ENCODE measurements at places on chromosomes 4 and X. TPM values are rescaled to one million over a fixed set of nuclear protein-coding genes. Genes with fewer than 3 reads are reported as not detected.
A peak's percentile ranks its signal among the peaks of the same experiment; 100 is the strongest.

Gene TNIP2
- 50.8 TPM for polyA plus RNA-seq

Gene DSPP
- polyA plus RNA-seq = not detected

Gene ETDA
- not detected for polyA plus RNA-seq

Gene FMR1
- polyA plus RNA-seq = 21.7 TPM

Gene COQ2
- 6.3 TPM for polyA plus RNA-seq

Gene SAGE1
- not detected for polyA plus RNA-seq

GRCh38 chr4:84691170-84691691 lies 108.3 kb downstream of the CDS1 start:
- DNase-seq = no peak
- no peak overlapping the region for H3K4me3 ChIP-seq
- no peaks in the 10 kb centered on the region for H3K27me3 ChIP-seq
- no peak overlapping the region for H3K27ac ChIP-seq
- no peaks in the 10 kb centered on the region for H3K4me1 ChIP-seq
- peaks cover 41% of the 10 kb centered on the region for H3K36me3 ChIP-seq

- H3K27me3 ChIP-seq = no peaks in the 10 kb centered on the region
- no peak overlapping the region for H3K27ac ChIP-seq
- no peak for DNase-seq
- H3K4me3 ChIP-seq = no peak overlapping the region
- H3K4me1 ChIP-seq = peaks cover 5% of the 10 kb centered on the region
These were observed 99.0 kb downstream of the AREG start for GRCh38 chr4:74543983-74544382.

DNA sequence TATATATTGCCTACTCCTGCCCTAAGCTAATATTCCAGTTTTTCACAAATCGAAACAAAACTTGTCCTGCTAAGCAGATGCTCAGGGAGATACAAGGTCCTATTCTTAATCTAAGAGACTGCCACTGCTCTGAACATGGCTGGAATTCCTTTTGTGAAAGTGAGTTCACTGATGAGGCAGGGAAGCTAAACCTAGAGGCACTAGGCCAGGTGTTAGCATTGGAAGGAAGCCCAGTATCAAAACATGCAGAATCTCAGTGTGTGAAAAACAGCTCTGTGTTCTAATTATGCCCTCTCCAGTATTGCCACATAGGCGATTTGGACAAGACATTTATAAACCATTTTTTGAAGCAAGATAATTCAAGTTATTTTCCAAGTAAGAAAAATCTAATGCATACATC lies 47.6 kb downstream of the ABCG2 start:
- no peaks in the 10 kb centered on the region for H3K27me3 ChIP-seq
- no peaks in the 10 kb centered on the region for H3K4me1 ChIP-seq
- peak overlapping the region; percentile 42 for H3K27ac ChIP-seq

DNA sequence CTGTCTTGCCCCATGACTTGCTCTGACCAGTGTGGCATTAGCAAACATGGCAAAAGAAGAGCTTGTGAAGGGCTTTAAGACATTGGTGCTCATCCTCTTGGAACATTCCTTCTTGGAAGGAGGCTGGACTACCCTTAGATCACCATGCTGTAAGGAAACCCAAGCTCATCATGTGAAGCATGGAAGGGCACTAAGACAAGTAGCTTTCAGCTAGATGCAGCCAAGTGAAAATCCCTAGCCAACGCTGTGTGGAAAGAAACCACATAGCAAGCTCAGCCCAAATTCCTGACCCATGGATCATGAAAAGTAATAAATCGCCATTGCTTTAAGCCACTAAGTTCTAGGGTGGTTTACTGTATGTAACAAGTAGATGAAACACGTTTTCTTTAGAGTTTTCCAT lies 12.4 kb upstream of the PACRGL start:
- H3K4me1 ChIP-seq = no peaks in the 10 kb centered on the region
- no peak overlapping the region for H3K27ac ChIP-seq
- H3K4me3 ChIP-seq = no peak overlapping the region
- DNase-seq = no peak
- H3K27me3 ChIP-seq = peaks cover 3% of the 10 kb centered on the region

- no peak overlapping the region for H3K27ac ChIP-seq
- H3K36me3 ChIP-seq = no peaks in the 10 kb centered on the region
- H3K4me3 ChIP-seq = no peak overlapping the region
- no peak for DNase-seq
- no peaks in the 10 kb centered on the region for H3K27me3 ChIP-seq
- no peaks in the 10 kb centered on the region for H3K4me1 ChIP-seq
These were observed 178.9 kb upstream of the GPC4 start for GRCh38 chrX:133594156-133594555.

DNA sequence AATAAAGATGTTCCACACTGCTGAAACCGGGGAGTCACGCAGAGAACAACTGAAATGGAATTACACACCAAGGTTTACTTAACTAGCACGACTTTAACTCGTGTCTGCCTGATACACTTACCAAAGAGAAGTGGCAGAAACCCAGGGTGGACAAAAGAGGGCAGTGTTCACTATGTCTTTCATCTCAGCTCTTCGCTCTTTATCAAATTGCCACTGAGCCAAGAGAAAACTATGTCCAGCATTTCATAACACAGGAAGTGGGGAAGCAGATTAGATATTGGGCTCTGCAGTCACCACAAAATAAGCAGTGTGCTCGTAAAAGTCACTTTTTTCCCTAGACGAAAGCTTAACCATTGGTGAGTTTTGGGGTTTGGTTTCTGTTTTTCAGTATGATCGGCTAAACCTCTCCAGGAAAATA lies 155.7 kb downstream of the CHIC2 start:
- H3K27ac ChIP-seq = no peak overlapping the region
- H3K4me1 ChIP-seq = no peaks in the 10 kb centered on the region
- peaks cover 2% of the 10 kb centered on the region for H3K27me3 ChIP-seq
- no peaks in the 10 kb centered on the region for H3K36me3 ChIP-seq
- H3K4me3 ChIP-seq = no peak overlapping the region

- H3K27ac ChIP-seq = no peak overlapping the region
- H3K36me3 ChIP-seq = no peaks in the 10 kb centered on the region
- H3K4me3 ChIP-seq = no peak overlapping the region
- no peaks in the 10 kb centered on the region for H3K27me3 ChIP-seq
- DNase-seq = no peak
- H3K4me1 ChIP-seq = no peaks in the 10 kb centered on the region
These were observed 32.2 kb downstream of the GPAT3 start for GRCh38 chr4:83568062-83568461.

GRCh38 chr4:112312610-112313239 lies 15.6 kb downstream of the ALPK1 start:
- H3K4me3 ChIP-seq = no peak overlapping the region
- no peak overlapping the region for H3K27ac ChIP-seq
- H3K4me1 ChIP-seq = no peaks in the 10 kb centered on the region
- DNase-seq = no peak
- no peaks in the 10 kb centered on the region for H3K36me3 ChIP-seq

GRCh38 chr4:109719604-109720003 lies 10.3 kb downstream of the PLA2G12A start:
- no peak for DNase-seq
- no peak overlapping the region for H3K4me3 ChIP-seq
- no peaks in the 10 kb centered on the region for H3K27me3 ChIP-seq
- H3K27ac ChIP-seq = no peak overlapping the region
- H3K36me3 ChIP-seq = no peaks in the 10 kb centered on the region
- H3K4me1 ChIP-seq = no peaks in the 10 kb centered on the region

DNA sequence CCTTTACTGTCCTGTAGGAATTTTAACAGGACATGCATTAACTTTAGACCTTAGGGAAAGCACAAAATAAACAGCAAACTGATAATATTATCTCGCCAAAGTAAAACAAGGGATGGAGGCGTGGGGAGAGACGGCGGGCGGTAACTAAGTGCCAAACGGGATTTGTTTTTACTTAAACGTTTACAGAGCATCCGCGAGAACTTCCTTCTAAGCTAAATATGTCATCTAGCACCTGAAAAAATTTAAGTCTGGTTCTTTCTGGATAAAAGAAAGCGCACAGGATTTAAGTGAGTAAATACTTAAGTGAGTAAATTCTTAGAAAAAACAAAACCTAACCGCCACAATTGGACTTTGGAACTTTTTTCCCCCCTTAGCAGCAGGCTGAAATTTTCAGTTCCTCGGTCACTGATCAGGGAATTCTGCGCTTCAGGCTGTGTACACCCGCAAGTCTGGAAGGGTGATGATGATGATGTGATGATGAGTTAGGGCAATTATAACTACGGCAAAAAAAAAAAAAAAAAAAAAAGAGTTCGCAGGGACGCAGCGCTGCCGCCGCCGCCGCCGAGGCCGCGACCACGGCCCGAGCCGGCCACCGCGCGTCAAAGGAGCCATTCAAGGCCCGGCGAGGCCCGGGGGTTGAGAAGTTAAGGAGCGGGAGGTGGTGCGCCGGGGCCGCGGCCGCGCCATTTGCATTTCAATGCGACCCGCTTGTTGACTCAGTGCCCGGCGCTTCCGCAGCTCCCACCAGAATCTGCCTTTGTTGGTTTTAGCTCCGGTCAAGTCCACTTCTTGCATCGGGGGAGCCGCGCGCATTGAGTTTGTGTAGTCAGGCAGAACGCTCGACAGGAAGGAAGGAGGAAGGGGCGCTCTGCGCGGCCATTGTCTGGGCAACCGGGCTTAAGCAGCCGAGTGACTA lies 108.8 kb downstream of the SPRY1 start:
- peak; percentile 86 for DNase-seq
- H3K36me3 ChIP-seq = no peaks in the 10 kb centered on the region
- peak overlapping the region; percentile 74 for H3K27ac ChIP-seq
- H3K27me3 ChIP-seq = no peaks in the 10 kb centered on the region
- H3K4me3 ChIP-seq = peak overlapping the region; percentile 48

GRCh38 chr4:3403348-3403906 lies 38.3 kb upstream of the HGFAC start:
- H3K36me3 ChIP-seq = no peaks in the 10 kb centered on the region
- H3K4me1 ChIP-seq = no peaks in the 10 kb centered on the region
- H3K27me3 ChIP-seq = no peaks in the 10 kb centered on the region
- DNase-seq = no peak

- H3K27ac ChIP-seq = no peak overlapping the region
- no peaks in the 10 kb centered on the region for H3K36me3 ChIP-seq
- H3K4me1 ChIP-seq = no peaks in the 10 kb centered on the region
- no peak for DNase-seq
These were observed 378.0 kb downstream of the CPXCR1 start for GRCh38 chrX:89124985-89125384.

GRCh38 chrX:10157543-10157942 lies 768 bp downstream of the CLCN4 start:
- H3K27ac ChIP-seq = no peak overlapping the region
- no peak for DNase-seq
- peaks cover 25% of the 10 kb centered on the region for H3K27me3 ChIP-seq

DNA sequence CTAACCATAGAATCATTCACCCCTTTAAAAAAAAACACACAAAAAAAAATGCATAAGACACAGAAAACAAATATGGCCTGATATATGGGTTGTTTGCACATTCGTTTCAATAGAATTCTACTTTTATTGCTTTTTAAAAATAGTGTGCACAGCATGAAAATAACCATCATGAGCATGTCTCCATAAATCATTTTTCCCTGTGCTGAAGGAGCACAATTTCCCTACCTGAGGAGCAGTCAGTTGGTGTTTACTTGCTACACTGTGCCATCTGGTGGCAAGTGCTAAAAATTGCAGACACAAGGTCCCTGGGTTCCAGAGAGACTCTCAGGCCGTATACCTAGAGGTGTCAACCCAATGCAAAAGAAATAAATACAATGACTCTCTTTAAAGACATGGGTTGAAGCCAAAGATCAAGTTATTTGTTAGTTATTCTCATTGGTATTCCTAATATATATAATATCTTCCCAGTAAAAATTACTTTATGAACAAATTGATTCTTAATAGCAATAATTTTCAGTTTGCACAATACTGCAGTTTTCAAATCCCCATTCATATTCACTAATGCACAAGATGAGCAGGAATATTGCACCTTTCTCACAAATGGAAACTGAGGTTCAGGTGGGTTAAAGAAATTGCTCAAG lies 551.4 kb downstream of the IQCM start:
- H3K27me3 ChIP-seq = no peaks in the 10 kb centered on the region
- H3K4me3 ChIP-seq = no peak overlapping the region
- peak; percentile 73 for DNase-seq
- no peaks in the 10 kb centered on the region for H3K36me3 ChIP-seq

DNA sequence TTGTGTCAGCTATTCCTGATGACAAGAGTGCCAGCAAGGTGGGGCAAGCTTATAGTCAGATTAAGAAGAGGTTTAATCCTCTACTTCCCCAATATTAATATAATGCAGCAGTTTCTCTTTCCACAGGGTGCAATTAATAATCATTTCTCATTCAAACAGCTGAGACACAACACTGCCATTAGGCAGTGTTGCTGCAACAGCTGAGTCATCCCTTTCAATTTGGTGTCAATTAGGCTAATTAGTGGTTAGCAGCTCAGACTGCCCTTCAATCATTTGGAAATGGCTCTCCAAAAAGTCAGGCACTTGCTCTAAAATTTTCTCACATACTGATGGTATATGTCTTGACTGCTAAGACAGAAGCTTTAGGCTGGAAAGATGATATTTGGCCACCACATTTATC lies 265.7 kb upstream of the FAM241A start:
- H3K27ac ChIP-seq = no peak overlapping the region
- no peak overlapping the region for H3K4me3 ChIP-seq
- no peaks in the 10 kb centered on the region for H3K4me1 ChIP-seq
- no peak for DNase-seq

DNA sequence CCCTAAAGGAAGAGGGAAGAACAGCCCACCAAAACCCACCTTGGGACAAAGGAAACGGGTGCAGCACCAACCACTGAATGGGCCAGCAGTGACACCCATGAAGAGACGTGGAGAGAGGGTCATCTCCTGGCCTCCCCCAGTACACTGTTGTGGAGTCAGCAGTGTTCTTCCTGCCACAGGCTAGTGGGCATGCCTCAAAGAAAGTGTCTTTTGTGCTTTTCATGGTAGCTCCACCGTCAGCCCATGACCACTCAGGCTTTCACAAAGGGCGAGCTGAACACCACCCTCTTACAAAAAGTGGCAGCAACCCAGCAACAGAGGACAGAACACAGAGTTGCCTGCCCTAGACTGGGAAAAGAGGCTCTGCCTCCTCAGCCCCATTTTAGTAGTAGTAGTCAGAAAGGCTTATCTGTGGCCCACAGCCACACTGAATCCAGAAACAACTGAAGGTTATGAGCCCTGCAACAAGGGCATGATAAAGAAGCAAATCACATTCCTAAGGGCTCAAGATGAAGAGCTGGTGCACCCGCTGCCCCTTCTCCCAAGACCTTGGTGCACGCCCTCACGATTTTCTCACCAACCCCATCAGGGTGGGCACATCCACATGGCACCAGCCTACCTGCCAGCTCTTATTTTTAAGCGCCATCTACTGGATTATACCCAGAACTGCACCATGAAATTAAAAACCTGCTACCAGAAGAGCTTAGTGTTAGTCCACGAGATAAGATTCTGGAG lies 53.1 kb downstream of the RAB28 start:
- H3K36me3 ChIP-seq = no peaks in the 10 kb centered on the region
- no peak for DNase-seq
- H3K4me1 ChIP-seq = no peaks in the 10 kb centered on the region
- no peak overlapping the region for H3K4me3 ChIP-seq
